ENCODE measurements at places on chromosomes 3 and 15.

DNA sequence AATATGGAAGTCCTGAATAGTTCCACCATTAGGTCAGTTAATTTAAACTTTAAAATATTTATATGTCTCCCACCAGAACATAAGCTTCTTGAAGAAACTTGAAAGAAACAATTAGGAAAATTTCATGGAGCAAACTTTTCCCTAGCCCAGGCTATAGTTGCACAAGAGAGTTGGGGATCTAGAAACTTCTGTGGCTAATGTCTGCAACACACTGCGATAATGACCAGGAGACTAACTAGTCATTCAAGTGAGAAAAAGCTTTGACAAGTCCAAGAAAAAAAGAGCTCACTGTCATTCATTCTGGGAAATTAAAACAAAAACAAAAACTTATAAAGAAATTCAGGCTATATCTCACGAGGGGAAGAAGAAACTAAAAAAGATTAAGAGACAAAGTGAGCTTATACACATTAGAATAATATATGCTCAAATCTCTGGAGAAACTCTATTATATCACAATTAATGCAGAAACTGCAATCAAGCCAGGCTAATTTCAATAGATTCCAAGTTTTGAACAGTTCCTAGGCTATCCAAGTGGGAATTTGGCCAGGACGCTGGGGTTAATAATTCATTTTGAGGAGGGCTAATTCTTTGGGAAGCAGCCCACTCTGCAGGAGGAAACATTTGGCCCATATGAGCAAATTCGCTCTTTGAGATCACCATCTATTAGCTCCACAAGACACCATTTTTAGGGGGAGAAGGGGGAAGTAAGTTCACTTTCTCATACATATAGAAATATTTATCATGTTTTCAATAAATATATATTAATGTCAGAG lies 134.6 kb downstream of the MEIS2 start:
- peak; percentile 85 for DNase-seq

- peak; percentile 51 for DNase-seq
These were observed 23.8 kb upstream of the TCF12 start for GRCh38 chr15:56894601-56895000.

DNA sequence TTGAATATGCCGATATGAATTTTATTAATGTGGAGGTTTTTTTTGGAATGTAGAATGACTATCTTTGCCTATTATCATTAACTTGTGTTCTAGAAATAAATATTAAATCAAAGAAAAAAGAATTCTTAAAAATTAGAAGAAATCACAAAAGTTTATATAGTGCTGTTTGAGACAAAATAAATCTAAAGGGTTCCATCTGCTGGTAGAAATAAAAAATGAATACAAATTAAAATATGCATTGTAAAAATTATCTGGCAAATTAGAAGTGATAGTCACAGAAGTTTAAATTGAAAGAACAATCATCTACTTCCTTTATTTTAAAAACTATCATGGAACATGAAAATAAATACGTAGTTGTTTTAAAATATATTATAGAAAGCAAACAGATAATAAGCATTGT lies 22.7 kb upstream of the ZBTB20 start:
- no peak for DNase-seq

DNA sequence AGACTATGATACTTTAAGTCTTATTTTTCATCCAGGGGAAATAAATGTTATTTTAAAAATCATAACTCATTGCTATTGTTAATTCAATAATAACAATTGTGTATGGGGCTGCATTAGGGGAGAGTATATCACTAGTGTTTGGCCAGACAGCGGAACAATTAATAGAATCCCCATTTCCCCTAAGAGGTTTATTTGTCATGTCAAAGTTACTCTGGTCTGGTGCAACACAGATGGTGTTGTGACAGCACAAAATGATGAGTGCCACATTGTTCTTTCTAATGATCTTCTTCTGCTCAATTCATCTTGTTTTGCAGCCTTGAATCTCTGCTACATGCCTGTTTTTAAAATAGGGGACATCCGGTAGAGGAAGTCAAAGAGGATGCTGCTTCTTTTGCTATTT lies 351.6 kb downstream of the NSUN3 start:
- DNase-seq: no peak

DNA sequence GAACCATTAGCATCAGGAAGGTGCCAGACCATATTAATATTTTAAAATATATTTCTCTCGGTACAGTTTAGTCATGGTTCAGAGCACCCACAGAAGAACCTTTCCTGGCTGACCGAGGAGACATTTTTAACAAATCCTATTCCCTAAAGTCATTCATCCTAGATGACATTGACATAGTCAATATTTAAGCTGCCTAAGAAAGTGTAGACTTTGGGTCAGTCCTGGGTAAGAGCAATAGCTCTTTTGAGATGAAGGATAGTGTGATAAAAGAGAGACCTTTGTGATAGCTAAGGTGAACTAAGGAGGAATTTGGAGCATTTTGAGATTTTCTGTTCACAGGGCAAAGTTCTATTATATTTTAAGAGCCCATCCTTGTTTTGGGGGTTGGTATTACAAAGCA lies 47.5 kb downstream of the ZNF609 start:
- DNase-seq: no peak

GRCh38 chr3:22244761-22245521 lies 493.9 kb upstream of the ZNF385D start:
- peak; percentile 80 for DNase-seq

GRCh38 chr3:180250172-180250571 lies 213.4 kb upstream of the PEX5L start:
- DNase-seq: no peak

GRCh38 chr15:48702569-48703236 lies 57.2 kb upstream of the FBN1 start:
- DNase-seq: no peak

DNA sequence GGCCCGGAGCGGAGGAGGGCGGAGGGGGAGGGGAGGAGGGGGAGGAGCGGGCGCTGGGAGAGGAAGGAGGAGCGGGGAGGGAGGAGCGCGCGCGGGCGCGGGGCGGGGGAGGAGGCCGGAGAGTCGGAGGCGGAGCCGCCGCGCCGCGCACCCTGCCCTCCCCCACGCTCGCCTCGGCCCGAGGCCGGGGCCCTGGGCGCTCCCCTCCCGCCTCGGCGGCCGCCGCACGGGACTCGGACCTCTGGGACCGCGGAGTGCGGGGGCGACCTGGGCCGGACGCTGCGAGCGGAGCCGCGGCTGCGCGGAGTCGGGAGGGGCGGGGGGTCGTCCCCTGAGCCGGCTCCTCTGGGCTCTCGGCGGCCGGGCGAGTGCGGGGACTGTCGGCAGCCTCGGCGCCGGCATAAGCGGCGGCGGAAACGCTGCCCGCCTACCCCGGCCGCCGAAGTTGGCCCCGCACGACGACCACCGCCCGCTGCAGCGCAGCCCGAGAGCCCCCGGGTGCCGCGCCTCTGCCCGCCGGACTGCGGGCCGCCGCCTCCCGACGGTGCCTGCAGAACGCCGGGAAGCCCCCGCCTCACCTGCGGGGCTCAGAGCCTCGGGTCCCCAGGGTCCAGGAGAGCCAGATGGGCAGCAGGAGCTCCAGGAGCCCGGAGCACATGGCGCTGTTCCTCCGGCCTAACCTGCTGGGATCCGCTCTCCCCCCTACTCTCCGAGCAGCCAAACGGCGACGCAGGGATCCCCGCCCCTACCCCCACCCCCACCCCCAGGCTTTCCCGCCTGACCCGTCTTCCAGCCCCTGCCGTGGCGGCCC lies 406 bp upstream of the GABRB3 start:
- peak; percentile 13 for DNase-seq

GRCh38 chr3:129233538-129233937 lies 15.9 kb upstream of the COPG1 start:
- DNase-seq: no peak

DNA sequence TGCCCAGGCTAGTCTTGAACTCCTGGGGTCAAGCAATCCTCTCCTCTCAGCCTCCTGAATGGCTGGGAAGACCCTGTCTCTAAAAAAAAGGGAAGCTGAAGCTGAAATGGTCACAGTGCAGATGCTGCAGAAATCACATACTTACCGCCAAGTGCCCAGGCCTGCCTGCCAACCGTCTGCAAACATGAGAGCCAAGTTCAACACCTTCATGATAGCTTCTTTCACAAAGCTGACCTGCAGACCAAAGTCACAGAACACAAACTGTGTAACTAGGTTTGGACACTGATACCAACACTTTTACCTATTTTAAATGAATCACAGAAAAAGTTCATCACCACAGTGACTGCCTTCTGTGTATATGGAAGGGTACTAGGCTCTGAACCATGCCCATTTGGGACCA lies 22.8 kb upstream of the CYFIP1 start:
- no peak for DNase-seq

DNA sequence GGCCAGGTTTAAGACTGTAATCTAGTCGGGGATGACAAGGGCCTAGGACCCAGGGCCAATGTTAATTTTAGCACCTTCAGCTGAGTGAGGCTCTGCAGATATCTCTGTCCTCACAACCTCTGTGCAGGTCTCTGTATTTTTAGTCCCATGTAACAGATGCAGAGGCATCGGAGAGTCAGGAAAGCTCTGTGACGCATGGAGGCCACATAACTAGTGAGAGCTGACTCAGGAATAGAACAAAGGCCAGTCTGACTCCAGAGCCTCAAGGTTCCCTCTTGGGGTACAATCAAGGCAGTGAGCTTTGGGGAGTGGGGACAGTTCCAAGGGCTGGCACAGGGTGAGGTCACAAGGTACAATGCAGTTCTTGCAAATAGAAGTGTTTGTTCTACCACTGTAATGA lies 31.0 kb downstream of the FSTL1 start:
- no peak for DNase-seq

GRCh38 chr3:140439527-140439926 lies 238.3 kb upstream of the TRIM42 start:
- DNase-seq: no peak

DNA sequence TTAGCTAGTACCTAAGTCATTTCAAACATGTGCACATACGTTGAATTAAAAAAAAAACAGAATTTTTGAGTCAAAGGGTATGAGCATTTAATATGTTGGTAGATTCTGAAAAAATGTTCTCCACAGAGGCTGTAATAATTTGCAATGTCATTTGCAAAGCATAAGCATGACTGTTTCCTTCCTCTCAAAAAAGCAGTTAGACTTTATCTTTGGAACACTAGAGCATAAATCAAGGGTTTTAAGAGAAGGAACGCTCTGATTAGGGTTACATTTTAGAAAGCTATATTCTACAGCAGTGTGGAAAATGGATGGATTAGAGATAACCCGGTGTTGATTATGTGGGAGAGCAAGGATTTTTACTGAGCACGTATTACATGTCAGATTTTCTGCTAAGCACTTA lies 193.7 kb downstream of the WDR72 start:
- no peak for DNase-seq

- DNase-seq: no peak
These were observed 42.7 kb upstream of the GAP43 start for GRCh38 chr3:115580566-115580965.

DNA sequence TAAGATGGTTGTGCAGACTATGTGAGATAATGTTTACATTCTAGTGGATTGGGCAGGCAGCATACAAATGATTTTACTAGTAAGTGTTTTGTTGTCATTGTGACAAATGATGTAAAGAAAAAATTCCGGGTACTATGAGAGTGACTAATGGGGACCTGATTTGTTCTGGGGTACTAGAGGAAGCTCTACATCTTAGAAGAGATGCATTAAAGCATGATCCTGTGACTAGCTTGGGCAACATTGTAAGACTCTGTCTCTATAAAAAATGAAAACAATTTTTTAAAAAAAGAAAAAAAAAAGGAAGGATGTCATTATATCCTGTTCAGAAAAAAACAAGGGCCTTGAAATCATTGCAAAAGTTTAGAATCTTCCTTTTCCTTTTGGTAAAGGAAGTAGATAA lies 58.1 kb upstream of the MYRIP start:
- DNase-seq: no peak

DNA sequence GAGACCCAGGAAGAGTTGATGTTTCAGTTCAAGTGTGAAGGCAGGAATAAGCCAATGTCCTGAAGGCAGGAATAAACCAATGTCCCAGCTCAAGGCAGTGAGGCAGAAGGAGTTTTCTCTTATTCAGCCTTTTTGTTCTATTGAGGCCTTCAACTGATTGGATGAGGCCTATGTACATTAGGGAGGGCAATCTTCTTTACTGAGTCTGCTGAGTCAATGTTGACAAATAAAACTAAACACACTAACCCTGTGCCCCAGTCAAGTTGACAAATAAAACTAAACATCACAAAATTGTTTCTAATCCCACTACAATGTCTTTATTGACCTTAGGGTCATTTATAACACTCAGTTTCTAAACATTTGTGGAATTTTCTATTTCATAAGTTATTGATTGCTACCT lies 100.0 kb downstream of the CACNA2D3 start:
- DNase-seq: no peak

- DNase-seq: peak; percentile 27
These were observed 420.5 kb upstream of the NAALADL2 start for GRCh38 chr3:174438501-174439145.

GRCh38 chr3:177519588-177519987 lies 322.3 kb upstream of the TBL1XR1 start:
- no peak for DNase-seq

DNA sequence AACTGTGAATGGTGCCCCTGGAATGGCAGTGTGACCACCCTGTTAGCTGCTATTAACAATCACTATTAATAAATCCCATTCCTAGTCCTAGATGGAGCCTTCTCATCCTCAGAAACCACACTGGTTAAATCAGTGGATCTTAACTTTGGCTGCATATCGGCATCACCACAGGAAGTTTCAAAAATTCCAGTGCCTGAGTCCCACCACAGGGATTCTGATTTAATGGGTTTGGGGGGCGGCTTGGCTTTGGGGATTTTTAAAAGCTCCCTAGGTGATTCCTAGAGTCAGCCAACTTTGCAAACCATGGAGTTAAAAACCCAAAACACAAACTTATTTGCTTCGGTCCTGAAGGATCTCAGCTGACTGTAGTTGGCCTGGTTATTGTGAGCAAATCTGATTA lies 3.1 kb downstream of the FAM107A start:
- no peak for DNase-seq

- no peak for DNase-seq
These were observed at the start of gene ZBED2 for GRCh38 chr3:111595232-111595631. ZBED2 (minus strand) TSS chr3:111595346; CDS start chr3:111594201, 1,145 bp downstream.

GRCh38 chr3:148816981-148817525 lies 10.6 kb upstream of the CPB1 start:
- DNase-seq: peak; percentile 22

DNA sequence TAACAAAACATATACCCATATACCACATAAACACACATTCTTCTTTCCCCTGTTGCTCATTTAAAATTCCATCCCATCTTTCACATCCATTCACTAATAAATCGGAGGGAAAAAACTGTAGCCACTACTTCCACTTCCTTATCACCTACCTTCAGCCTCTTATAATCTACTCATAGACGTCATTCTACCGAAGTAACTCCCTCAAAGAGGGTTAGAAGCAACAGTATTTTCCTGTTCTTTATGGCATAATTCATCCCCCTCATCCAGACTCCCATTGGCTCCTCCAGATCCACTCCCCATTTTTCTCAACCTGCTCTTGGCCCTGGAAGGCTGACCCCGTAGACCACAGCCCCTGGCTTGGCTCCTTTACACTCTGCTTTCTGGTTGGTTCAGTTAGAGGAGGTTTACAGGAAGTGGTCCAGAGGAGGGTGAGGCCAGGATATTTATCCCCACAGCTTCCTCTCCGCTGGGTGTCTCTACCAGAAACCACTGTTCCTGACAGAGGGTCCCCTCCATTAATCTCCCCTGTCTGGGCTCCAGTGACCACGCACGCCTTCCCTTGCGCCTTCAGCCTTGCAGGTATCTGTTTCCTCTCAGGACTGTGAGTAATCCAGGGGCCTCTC lies 46.3 kb downstream of the FMN1 start:
- no peak for DNase-seq

GRCh38 chr15:88621789-88622604 lies 857 bp downstream of the AEN start:
- DNase-seq: no peak

Data from amniotic epithelial cell (primary cell).